ENCODE measurements at places on chromosomes 6 and 20.
A peak's percentile ranks its signal among the peaks of the same experiment; 100 is the strongest.

DNA sequence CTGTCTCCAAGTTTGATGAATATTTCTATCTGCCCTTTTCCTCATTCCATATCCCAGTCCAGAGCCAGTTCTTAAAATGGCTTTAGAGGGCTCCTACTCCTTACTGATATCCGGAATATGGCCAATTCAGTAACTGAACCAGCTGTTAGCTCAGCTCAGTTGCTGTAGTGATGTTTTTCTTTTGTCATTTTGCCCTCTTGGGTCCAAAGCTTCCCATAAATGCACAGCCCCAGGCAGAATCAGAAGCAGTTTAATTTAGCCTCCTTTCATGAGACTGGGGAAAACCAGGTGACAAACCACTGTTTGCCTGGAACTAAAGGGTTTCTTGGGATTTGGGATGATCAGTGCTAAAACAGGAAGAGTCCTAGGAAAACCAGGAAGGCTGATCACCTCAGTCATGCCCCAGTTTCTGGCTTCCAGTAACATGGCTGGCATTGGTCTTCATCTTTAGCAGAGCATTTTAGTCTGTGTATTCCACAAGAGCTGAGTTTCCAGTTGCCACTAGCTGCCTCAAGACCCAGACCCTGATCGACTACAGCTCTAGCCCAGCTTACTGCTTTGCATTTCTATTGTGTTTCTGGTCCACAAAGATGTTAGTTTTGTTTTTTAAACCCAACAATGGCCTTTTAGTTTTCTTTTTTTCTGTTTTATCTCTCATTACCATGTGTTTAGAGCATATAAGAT is 40.6 kb upstream of the REV3L start:
- DNase-seq, result no peak

DNA sequence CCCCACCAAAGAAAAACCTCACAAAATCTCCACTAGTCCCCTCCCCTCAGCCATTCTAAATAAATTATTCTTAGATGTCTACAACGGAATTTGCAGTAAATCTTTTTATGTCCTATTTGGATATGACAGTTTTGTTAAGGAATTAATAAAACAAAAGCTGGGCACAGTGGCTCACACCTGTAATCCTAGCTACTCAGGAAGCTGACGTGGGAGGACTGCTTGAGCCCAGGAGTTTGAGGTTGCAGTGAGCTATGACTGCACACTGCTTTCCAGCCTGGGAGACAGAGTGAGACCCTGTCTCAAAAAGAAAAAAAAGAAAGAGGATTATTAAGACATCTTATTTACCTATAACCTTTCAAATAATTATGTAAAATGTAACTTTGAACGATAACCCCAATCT is 165.4 kb downstream of the SLC16A10 start:
- DNase-seq, result no peak

GRCh38 chr20:62306414-62307187 is 3.8 kb downstream of the ADRM1 start:
- no peak for DNase-seq

GRCh38 chr20:29427201-29428060 is 1830.0 kb upstream of the DEFB115 start:
- no peak for DNase-seq

- peak; percentile 38 for DNase-seq
Measured at GRCh38 chr6:150229436-150230163, 86.8 kb downstream of the PPP1R14C start.

DNA sequence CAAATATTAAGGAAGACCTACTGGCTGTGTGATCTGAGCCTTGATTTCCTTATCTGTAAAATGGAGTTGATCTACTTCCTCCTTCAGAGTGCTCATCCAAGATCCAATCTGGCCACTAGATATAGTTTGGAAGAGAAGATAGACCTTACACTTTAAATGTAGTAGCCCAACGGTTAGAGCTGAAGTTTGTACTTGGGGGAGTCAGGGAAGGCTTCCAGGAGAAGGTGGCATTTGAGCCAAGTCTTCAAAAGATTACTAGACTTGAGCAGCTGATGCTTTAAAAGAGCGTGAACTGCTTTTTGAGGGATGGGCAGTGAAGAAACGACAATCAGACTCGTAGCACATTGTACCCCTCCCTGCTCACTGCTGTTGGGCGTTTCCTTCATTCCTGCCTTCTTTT is 3.6 kb downstream of the LBP start:
- DNase-seq, result no peak

- DNase-seq, result no peak
Measured at GRCh38 chr6:1612299-1612973, 2.7 kb downstream of the FOXC1 start.

GRCh38 chr6:128379577-128379976 is 140.8 kb downstream of the PTPRK start:
- DNase-seq, result no peak

- peak; percentile 12 for DNase-seq
Measured at GRCh38 chr6:84583784-84584183, 180.6 kb downstream of the TBX18 start.

DNA sequence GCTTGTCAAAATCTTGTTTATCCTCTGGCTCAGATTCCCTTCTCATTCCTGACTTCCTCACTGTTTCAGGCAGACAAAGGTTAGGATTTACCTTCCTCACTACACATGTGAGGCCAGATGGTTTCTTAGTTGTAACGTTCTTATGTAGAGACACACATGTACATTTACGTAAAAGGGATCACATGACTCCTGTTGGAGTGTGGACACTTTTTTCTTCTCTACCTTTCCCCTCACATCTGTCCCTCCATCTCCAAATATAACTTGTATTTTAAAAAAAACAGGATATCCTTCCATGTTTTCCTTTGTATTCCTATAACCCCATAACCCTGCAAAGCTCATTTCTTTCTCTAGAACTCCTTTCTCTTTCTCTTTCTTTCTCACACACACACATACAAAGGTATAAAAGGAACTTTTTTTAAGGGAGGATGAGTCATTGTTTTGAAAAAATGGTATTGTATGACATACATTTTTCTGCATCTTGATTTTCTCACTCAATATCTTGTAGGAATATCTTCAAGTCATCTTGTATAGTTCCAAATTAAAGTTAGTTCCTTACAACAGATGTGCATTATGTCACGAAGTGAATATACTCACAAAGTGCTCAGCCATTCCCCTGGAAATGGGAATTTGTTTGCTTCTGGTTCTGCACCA is 78.2 kb upstream of the SULF2 start:
- no peak for DNase-seq

DNA sequence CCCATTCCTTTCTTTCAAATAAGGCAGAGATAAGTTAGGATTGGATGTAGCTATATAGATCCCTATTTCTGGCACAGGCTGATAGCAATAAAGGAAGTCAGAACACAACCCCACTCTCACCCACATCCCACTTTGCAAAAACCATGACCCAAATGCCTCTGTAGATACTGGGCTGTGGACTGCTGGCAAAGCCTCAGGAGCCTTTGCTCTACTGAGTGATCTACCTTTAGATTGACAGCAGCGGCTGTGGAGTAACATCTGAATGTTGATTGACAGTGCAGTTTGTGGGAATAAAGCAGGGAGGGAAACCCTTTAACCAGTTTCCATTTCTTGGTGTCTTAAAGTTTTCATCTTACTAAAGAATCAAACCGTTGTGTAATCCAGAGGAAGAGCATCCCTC is 6.7 kb upstream of the TMEM30A start:
- no peak for DNase-seq

- DNase-seq, result no peak
Measured at GRCh38 chr6:76835293-76835692, 628.0 kb downstream of the HTR1B start.

DNA sequence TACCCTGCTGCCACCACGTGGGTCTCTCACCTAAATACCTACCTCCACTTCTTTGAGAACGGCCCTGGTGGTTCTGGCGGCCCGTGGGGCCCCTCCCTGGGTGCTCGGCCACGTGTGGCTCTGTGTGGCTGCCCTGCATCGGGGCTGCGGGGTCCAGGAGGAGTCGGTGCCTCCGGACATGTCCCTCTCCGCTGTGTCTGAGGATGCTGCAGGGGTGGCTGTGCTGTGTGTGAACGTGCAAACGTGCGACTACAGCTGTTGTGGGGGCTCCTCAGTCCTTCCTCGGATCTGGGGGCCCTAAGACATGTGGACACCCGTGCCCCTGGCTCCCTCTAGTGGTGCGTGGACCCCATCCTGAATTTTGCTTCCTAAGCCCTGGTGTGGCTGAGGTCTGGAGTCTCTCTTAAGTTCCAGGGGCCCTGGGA is 691.8 kb downstream of the QKI start:
- DNase-seq, result peak; percentile 37

DNA sequence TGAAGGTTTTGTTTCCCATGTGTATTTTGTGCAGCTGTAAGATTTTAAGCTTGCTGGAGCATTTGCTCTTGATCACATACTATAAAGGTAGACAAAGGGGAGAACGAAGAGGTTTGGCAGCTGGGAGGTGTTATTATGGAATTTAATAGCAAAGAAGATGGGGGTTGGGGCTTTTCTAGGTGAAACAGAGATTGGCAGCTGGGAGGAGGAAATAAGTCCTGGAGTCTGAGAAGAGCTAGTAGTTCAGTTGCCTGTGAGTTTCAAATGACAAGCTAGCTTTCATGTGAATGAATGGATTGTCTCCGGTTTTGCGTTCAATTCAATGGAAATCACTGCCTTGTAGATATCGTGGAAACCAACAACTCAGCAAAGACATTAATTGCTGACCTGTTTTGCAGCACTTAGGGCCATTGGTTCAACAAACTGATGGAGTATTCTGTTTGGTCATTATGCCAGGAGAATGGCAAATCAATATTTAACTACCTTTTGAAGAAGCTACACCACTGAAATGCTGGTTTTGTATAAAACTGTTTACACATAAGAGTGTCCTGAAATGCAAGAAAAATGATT is 38.1 kb upstream of the FLRT3 start:
- no peak for DNase-seq

- no peak for DNase-seq
Measured at GRCh38 chr6:79813143-79813850, 134.1 kb downstream of the ELOVL4 start.

GRCh38 chr20:309306-309840 is 12.0 kb downstream of the ZCCHC3 start:
- DNase-seq, result peak; percentile 47

GRCh38 chr20:20017844-20018185 is 653 bp downstream of the NAA20 start:
- peak; percentile 30 for DNase-seq

- no peak for DNase-seq
Measured at GRCh38 chr6:38686270-38687042, 16.5 kb downstream of the GLO1 start.

GRCh38 chr6:127148511-127148910 is 30.0 kb downstream of the RSPO3 start:
- no peak for DNase-seq

- DNase-seq, result no peak
Measured at GRCh38 chr20:52971498-52972189, 514 bp upstream of the TSHZ2 start.

GRCh38 chr6:159601211-159601610 is 91.8 kb downstream of the SOD2 start:
- DNase-seq, result no peak

DNA sequence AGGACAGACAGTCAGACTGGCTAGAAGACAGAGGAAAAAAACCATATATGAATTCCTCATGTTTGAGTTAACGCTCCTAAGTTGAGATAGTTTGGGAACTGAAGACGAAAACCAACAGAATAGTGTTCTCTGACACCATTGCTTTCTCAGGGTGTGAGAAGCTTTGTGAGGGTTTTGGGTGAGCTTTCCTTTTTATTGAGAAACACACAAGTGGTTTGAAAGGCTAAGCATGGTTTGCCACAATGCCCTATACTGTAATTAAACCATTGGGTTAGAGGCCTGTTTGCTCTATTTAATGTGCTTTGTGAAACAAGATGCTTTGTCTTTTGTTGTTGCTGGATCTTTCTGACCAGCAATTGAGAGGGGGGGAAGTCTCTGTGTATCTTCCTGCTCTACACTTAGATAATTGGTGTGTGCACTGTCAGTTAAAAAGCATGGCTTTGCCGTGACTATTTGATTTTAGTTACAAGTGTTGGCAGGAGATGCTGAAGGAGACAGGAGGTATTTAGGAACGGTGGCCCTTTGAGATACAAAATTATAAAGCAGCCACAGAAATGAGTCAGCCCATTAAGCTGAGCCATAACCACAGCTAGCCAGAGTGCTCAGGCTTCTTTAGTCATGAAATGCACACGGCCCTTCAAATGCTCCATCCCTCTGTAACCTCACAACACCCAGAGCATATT is 273.0 kb upstream of the PREP start:
- peak; percentile 90 for DNase-seq

DNA sequence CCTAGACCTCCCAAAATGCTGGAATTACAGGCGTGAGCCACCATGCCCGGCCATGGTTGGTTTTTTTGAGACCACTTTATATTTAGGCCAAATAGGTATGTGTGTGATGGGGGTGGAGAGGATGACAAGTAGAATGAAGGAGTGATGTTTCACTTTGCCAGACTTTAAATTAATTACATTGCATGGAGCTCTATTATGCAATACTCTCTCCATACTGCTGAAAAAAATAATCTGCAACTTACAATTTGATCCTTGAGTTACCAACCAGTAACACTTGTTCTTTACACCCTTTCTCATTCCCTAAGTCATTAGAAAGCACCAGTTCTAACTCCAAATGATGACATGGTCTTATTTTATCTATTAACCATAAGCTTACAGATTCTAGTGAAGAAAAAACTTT is 26.8 kb downstream of the GINM1 start:
- DNase-seq, result no peak

Measured in ELR (cell line).